ENCODE measurements at places on chromosomes 6 and 20.

GRCh38 chr20:62814060-62814708 lies 2.7 kb upstream of the COL9A3 start:
- no peak for DNase-seq

DNA sequence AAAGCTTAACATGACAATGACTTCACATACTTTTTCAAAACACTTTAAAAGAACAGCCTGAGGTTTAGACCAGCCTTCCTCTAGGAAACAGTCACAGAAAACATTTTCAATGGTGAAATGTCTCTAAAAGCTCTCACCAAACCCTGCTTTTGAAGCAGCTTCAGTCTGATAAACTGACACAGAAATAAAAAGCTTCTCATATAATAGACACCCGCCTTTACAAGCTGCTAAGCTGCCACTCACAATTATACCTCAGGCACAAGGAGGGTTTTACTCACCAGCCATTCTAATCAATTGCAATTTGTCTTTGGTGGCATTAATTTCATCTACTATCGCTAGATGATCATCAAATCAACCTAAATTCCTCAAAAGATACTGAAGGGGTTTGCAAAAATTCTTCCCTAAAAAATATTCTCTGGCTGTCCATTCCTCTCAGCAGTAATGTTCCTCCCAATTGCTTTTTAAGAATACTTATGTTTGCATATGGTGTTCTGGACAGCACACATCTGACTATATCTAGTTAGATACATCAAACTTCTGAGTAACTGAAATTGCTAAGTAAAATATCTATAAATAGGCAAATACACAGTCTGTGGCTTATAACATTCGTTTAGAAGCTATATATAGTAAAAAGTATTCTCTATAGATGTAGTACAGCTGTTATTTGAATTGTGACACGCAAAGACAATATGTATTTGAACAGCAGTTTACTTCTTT lies 29.4 kb downstream of the KIF13A start:
- no peak for DNase-seq

DNA sequence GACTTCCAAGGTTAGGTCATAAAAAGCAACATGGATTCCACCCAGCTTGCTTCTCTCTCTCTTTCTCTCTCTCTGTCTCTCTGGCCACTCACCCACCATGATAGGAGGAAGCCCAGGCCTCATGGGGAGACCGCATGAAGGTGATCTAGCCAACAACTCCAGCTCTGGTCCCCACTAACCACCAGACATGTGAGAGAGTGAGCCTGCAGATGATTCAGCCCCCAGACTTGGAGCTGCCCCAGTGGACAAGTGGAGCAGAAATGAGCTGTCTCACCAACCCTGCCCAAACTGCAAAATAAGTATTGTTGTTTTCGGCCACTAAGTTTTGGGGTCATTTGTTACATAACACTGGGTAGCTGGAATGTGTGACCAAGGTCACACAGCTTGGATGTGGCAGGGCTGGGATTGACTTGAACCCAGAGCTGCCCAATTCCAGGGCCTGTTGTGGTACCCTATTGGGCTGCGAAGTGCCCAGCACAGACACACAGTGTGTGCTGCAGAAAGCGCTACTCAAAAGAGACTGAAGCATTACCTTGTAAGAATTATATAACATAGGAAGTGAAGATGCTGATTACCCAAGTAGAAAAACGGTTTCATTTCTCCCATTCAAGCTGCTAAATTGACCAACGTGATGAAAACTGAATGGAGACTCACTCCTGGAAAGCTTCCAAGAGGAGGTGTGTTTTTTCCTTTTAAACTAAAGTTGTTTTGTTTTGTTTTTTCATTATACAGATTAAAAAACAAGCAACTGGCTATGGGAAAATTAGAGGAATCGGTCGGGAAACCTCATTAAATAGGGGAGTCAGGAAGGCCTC lies 9.1 kb upstream of the TLDC2 start:
- DNase-seq: no peak

- no peak for DNase-seq
Measured at GRCh38 chr6:140609956-140610355, 1235.5 kb upstream of the CITED2 start.

DNA sequence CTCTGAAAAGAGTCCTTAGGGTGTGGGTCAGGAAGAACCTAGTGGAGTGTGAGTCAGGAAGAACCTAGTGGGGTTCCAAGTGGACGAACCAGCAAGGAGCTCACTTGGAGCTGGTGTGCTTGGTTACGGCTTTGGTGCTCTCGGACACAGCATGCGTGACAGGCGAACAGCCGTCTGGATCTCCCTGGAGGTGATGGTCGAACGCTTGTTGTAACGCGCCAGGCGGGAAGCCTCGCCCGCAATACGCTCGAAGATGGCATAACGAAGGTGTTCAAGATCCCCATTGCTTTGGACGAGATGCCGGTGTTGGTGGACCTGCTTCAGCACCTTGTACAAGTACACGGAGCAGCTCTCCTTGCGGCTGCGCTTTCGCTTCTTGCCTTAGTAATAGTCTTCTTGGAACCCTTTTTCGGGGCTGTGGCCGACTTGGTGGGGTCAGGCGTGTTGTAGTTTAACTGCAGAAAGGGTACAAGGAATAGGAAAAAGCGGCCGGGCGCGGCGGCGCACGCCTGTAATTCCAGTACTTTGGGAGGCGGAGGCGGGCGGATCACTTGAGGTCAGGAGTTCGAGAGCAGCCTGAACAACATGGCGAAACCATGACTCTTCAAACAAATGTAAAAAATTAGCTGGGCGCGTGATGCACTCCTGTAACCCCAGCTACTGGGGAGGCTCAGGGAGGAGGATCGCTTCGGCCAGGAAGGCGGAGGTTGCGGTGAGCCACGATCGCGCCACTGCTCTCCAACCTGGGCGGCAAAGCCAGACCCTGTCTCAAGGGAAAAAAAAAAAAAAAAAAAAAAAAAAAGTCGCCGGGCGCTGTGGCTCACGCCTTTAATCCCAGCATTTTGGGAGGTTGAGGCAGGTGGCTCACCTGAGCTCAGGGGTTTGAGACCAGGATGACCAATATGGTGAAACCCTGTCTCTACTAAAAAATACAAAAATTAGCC lies 48.0 kb downstream of the OR2B2 start:
- DNase-seq: no peak

GRCh38 chr6:38266921-38267354 lies 372.8 kb downstream of the BTBD9 start:
- DNase-seq: no peak

DNA sequence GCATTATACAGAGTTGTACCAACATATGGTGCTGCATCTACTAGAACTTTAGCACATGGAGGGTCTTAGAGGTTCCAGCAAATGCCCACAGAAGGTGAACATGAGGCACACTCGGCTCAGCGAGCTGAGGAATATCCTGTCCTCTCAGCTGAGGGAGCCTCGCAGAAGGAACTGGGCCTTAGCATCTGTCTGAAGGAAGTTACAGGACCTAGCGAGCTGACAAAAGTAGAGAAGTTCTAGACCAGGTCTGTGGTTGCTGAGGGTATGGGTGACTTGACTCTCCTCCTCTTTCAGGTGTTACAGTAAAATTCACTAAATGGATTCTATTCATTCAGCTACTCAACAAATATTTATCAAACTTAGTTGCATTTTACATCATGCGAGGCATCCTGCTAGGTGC lies 157.2 kb downstream of the ZDHHC14 start:
- DNase-seq: no peak

GRCh38 chr20:61762167-61762710 lies 303.4 kb downstream of the TAF4 start:
- DNase-seq: no peak

GRCh38 chr6:24933868-24934401 lies 1.8 kb downstream of the RIPOR2 start:
- no peak for DNase-seq

DNA sequence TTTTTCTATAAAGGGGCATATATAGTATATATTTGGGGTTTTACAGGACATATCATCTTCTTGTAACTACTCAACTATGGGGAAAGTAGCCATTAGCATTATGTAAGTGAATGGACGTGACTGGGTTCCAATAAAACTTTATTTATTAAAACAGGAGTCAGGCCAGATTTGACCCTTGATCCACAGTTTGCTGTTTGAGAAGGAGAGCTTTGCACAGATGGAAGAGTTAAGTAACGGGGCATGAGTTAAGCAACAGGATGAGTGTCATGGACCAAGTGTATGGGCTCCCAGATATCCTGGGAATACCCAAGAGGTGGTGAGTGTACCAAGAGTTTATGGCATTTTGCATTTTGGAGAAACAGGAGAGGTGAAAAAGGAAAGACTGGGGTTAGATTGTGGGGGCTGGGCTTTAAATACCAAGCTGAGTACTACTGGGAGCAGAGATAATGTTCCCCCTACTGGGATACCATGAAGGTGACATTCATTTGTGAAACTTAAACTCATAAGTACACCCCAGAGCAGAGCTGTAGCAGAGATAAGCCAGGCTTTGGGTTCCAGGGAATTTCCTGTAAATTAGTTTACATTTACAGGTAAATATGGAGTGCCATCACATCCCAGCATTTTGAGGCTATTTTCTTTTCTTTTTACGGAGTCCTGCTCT lies 18.5 kb upstream of the SCUBE3 start:
- no peak for DNase-seq

DNA sequence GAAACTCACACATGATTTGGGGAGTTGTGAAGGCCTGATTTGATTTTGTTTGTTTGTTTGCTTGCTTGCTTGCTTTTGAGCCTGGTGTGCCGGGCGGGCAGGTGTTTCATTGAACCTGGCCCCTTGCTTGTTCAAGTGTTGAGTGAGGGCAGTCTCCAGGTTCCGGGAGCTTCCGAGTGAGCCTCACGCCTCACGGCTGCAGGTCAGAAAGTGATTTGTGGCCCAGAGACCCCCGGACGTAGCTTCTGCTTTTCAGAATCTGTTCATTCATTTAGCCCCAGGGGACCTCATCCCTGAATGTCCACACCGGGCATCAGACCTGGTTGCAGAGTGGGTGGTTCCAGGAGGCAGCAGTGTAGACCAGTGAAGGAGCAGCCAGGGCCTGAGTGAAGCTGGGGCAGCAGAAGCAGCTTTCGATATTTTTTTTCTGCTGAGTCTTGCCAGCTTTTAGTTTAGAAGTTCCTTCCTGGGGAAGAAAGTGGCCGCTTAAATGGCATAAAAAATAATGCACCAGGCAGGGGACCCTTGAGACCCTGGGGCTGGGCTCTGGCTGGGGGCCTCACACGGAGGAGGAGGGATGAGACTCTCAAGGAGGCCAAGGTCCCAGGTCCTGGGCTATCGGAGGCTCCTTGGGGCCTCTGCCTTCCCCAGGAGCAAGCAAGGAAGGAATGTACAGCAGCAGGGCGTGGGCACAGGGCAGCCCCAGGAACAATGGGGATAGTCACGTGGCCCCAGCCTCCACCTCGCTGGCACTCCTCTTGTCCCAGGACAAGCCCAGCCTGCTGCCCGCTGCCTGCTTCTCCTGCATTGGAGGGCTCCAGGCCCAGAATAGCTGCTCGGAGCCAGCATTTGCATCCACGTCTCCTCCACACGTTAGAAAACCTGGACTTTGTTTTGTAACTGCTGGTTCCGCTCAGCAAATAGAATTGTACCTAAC lies 89.2 kb upstream of the BHLHE23 start:
- DNase-seq: no peak

- DNase-seq: no peak
Measured at GRCh38 chr6:87670707-87671106, 31.3 kb downstream of the AKIRIN2 start.

DNA sequence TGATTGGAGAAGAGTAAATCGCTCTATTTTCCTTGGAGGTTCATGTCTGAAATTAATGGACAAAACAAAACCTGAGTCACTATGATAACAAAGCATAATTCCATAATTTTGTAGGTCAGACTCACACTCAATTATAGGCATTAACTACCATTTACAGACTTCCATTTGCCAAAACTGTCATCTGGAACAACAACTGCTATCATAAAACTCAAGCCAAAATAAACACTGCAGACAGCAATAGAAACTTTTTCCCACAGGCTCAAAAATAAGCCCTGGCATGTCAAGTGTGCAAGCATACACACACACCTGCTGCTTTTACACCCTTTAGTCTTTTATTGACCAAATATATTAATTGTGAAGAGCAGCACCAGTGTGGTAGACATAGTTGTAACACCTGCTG lies 7.1 kb downstream of the MRPS10 start:
- no peak for DNase-seq

DNA sequence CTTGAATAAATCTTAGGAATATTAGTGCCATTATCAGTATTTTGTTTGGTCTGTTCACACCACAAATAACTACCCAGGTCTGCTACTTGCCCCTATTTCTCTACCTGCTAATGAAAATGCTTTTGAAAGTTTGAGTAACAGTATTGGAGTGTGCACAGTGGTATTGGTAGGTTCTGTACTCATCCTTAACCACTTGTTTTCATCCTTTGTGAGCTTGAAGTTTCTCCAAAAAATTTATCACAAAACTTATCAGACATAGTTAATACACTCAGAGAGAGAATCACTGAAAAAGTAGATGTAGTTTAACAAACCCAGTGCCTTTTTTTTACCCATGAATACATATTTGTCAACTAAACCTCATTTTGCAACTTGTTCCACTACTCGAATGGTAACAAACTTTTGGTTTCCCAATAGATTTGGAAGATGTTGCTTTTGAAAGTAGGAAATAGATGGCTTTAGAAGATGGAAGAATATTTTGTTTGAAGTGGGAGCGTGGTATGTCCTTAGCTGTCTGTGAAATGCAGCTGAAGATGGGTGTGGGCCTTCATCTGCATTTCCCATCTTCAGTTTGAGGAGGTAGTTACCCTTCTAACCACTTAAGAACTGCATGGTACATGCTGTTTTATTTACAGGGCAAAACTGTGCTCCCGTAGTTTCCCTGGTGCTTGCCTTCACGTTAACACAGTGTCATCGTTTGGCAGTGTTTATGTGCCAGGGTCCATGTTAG lies 9.0 kb downstream of the PTPN1 start:
- no peak for DNase-seq

DNA sequence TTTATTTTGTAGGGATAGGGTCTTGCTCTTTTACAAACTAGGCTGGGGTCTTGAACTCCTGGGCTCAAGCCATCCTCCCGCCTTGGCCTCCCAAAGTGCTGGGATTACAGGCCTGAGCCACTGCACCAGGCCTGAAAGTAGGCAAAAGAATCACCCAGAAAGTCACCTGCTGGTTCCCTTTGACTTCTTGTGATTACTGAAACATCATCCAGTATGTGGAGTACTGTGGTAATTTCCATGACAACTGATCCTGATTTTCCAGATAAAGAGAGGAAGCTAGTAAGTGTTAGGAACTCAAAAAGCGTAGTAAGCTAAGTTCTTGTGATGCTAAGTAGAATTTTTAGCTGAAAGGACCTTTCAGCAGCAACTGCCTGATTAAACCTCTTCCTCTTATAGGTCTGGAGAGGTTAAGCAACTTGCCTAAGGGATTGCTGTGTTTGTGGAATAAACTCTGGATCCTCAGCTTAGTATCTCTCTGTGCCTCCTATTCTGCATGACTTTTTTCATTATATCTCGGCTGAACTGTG lies 16.8 kb downstream of the RALY start:
- DNase-seq: no peak

- DNase-seq: peak; percentile 9
Measured at GRCh38 chr20:5557123-5557522, 193.1 kb upstream of the SHLD1 start.

All from cerebellar nuclear complex (tissue), 1 donor.